Stomach (tissue), 19 donors: ENCODE measurements at places on chromosomes 1 and 21. TPM values are rescaled to one million over a fixed set of nuclear protein-coding genes. Genes with fewer than 3 reads are reported as not detected.

DNA sequence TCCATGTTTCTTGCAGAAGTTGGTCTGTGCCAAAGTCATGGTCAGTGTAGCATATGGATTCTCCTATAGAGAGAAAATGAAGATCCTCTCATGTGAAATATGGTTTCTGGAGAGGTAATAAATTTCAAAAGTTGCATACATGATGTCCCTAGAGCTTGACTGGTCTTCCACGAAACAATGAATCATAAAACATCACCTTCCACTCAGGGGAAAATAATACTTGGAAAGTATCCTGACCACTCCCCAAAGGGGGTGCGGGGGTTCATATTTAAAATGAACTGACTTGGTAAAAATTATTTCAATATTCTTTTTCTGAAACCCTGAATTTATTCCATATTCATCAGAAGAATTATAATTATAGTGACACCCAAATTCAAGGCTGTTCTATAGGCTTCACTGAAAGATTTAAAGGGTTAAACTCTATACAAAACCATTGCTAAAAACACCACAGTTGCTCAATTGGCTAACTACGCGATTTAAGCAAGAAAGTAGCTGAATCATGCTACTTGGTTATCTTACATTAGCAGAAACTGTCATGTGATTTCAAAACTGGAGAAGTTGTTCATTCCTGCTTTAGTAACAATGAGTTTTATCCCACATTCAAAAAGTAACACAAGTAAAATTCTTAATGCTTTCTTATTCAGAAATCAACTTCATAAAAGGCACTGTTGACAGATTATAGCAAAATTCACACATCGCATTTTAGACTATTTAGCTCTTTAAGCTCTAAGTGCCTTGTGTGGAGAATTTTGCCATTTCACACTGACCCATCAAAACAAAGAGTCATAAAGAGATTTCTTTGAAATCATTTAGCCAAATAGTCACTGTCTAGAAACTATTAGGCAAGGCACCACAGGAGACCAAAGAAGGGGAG lies 5.3 kb downstream of the CREG1 start:
- no peaks in the 10 kb centered on the region for H3K27me3 ChIP-seq
- no peak for DNase-seq
- no peak overlapping the region for H3K4me3 ChIP-seq
- H3K27ac ChIP-seq = no peak overlapping the region

- H3K27me3 ChIP-seq = no peaks in the 10 kb centered on the region
- H3K27ac ChIP-seq = no peak overlapping the region
- peaks cover 6% of the 10 kb centered on the region for H3K4me1 ChIP-seq
- DNase-seq = no peak
Observed at GRCh38 chr21:35981514-35982070, 78.7 kb downstream of the SETD4 start.

DNA sequence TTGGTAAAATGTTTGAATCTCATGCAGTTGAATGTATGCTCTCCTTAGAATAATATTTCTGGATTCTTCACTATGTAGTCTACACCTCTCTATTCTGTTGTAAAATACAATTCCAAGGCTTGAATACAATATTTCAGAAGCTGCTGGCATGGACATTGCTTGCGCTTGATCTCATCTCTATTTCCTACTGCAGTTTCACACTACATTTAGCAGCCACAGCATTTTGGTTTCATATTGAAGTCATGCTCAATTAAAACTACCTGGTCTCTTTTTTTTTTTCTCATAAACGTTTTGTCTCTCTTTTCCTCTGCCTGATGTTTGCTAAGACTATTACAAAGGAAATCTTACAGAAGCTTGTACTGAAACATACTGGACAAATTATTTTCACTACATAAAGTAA lies 631.0 kb upstream of the TMPRSS15 start:
- no peaks in the 10 kb centered on the region for H3K36me3 ChIP-seq
- no peak for DNase-seq
- H3K27ac ChIP-seq = no peak overlapping the region

- H3K36me3 ChIP-seq = peaks cover 70% of the 10 kb centered on the region
- H3K4me3 ChIP-seq = no peak overlapping the region
Observed at GRCh38 chr1:112537456-112537855, 28.7 kb downstream of the WNT2B start.

- H3K4me3 ChIP-seq = no peak overlapping the region
- no peak overlapping the region for H3K27ac ChIP-seq
- DNase-seq = no peak
- H3K27me3 ChIP-seq = no peaks in the 10 kb centered on the region
- H3K36me3 ChIP-seq = peaks cover 50% of the 10 kb centered on the region
- peaks cover 38% of the 10 kb centered on the region for H3K4me1 ChIP-seq
Observed at GRCh38 chr1:153647346-153647714, 11.2 kb upstream of the SNAPIN start.

DNA sequence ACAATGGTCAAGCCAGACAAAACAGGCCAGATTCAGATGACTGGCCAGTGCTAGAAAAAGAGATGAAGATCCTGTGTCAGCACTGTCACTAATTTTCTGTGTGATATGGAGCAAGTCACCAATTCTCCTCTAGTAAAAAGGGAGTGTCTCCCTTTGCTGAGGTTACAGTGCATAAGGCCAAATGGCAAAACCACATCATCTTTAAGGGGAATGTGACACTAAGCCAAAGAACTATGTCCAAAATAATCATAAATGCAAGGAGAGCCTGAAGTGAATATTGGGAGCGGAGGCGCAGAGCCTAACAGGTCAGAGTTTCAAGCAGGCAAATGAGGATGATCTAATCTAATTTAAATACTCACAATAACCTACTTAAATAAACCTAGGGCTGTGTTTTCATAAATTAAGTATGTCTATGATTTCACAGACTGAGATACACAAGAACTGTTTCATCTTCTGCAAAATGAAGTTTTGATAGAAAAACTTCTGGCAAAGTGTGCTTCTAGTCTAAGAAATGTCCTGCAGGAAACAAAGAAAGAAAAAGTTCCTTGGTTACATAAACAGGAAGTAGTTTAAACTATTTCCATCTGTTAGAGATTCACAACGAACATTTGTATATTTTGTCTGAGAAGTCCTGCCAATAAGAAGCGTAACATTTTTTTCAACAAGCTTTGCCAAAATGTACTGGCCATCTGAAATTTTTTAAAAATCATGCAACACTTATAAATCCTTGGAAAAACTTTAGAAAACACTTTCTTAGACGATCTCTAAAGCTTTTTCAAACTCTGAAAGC lies 290.2 kb downstream of the LRRC40 start:
- no peak overlapping the region for H3K27ac ChIP-seq
- DNase-seq = no peak
- no peaks in the 10 kb centered on the region for H3K27me3 ChIP-seq
- H3K36me3 ChIP-seq = no peaks in the 10 kb centered on the region
- no peaks in the 10 kb centered on the region for H3K4me1 ChIP-seq

MCOLN2 gene
- total RNA-seq = not detected
